Esophagus muscularis mucosa (tissue), 4 donors: ENCODE measurements at places on chromosomes 7 and 10.

DNA sequence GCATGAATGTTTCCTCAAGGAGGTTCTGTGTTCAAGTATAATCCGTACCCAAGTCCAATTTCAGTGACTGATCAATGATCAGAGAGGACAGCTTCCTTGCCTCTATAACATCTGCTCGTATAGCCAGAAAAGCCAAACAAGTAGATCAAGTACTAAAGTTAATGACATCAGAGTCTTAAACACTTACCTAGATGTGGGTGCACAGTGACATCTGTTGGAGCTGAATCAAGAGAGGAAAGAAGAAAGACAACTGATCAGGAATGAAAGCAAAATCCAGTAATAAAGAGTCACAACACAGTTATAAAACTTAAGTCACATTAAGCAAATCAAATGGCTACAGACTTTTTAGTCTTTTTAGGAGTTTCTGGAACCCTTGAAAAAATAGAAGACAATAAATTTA, 236.5 kb downstream of the RELN start:
- H3K27ac ChIP-seq = no peak overlapping the region
- no peak for DNase-seq
- H3K27me3 ChIP-seq = no peaks in the 10 kb centered on the region
- no peaks in the 10 kb centered on the region for H3K36me3 ChIP-seq

DNA sequence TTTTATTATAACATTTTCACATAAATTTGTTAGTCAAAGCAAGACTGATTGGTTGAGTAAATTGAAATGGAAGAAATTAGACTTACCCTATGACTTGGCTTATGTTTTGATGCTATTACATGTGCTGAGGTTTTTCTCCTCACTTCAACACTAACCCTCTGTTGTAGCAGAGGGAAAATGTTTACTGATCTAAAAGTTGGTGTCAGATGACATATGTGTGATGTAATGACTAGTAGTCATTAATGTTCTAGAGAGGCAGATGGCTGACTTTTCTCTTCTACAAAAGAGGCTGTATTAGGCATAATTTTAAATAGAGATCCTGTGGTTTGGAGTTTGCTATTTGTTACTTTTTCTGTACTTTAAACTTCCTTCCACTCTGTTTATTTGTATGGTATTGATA, 266.0 kb downstream of the BBS9 start:
- no peak overlapping the region for H3K27ac ChIP-seq
- no peaks in the 10 kb centered on the region for H3K4me1 ChIP-seq
- H3K27me3 ChIP-seq = no peaks in the 10 kb centered on the region
- DNase-seq = no peak

GRCh38 chr10:42149027-42149700, 489.2 kb downstream of the ZNF33B start:
- no peaks in the 10 kb centered on the region for H3K27me3 ChIP-seq
- H3K27ac ChIP-seq = no peak overlapping the region
- DNase-seq = no peak

DNA sequence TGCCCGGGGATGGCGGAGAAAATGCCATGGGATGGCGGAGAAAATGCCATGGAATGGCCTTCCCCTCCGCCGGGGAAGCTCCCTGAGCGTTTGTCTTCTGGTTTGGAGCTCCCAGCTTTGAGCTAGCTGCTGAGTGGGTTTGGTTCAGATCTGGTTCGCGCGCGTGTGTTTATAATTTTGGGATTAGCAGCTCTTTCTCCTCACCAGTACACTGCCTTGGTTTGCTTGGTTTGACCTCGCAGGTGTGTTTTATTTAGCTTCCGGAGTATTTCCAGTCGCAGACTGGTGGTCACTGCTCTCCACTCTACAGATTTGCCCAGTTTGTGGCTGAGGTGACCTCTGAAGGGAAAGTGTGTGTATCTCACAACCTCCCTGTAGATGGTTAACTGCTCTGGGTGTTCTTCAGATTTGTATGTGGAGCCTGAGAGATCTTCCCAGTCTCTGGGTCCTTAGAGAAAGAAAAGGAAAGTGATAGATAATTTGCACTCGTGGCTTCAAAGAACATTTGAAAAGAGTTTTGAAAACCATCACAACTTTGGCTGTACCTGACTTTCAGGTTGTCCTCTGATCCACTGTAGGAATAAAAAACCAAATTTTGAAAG, 597 bp downstream of the ZNF277 start:
- no peaks in the 10 kb centered on the region for H3K36me3 ChIP-seq
- no peak for DNase-seq
- H3K4me3 ChIP-seq = peak overlapping the region; percentile 81
- peaks cover 41% of the 10 kb centered on the region for H3K4me1 ChIP-seq

GRCh38 chr10:70198696-70199466, 28.6 kb upstream of the SAR1A start:
- no peak overlapping the region for H3K27ac ChIP-seq
- DNase-seq = no peak
- no peak overlapping the region for H3K4me3 ChIP-seq
- H3K4me1 ChIP-seq = no peaks in the 10 kb centered on the region
- peaks cover 24% of the 10 kb centered on the region for H3K36me3 ChIP-seq
- no peaks in the 10 kb centered on the region for H3K27me3 ChIP-seq

DNA sequence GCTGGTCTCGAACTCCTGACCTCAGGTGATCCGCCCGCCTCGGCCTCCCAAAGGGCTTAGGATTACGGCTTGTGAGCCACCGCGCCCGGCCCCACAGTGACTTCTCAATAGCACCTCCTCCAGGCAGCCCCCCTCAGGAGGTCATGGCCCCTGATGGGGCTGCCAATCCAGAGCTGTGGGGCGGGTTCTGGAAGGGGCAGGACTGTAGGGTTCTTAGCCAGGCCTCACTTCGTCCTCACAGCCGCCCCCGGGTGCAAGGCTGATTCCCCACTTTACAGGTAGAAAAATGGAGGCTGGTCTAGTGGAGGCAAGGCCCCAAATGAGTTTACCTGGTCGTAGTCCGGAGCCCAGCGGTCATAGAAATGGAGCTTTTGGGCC, 638 bp downstream of the METTL27 start:
- DNase-seq = no peak
- peaks cover 9% of the 10 kb centered on the region for H3K4me1 ChIP-seq
- peak overlapping the region; percentile 64 for H3K4me3 ChIP-seq
- H3K27ac ChIP-seq = peak overlapping the region; percentile 74
- H3K36me3 ChIP-seq = no peaks in the 10 kb centered on the region
